AG20443 (cell line): ENCODE measurements at places on chromosomes 16 and 17.

DNA sequence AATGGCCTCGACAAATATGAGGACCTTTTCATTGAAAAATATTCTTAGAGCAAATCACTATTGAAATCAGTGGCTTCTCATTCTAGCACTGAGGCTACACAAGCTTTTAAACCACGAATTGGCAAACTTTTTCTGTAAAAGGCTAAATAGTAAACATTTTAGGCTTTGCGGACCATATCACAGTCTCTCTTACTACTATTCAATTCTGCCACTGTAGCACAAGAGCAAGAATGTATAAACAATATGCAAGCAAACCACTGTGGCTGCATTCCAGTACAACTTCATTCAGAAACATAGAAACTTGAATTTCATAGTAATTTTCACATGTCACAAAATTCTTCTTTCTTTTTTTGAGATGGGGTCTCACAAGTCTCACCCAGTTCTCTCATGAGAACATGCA lies 49.1 kb downstream of the PHLPP2 start:
- DNase-seq, result no peak

GRCh38 chr16:4316864-4317531 lies 1.1 kb downstream of the GLIS2 start:
- peak; percentile 65 for DNase-seq

DNA sequence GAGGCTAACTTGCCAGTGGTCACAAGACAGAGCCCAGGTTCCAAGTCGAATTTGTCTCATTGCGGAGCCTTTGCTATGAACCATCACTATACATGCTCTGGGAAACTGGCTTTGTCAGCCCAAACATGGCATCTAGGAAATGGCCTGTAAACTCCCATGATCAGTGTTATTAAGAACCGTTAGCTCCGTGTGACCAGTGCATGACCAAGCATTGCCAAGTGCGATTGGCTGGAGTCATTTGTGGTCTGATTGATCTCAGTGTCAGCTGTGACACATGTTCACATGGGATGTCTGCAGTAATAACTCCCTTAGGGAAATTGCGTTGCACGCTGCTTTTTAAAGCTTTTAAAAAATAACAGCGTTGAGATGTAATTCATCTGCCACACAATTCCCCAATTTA lies 18.6 kb upstream of the CDH3 start:
- no peak for DNase-seq

DNA sequence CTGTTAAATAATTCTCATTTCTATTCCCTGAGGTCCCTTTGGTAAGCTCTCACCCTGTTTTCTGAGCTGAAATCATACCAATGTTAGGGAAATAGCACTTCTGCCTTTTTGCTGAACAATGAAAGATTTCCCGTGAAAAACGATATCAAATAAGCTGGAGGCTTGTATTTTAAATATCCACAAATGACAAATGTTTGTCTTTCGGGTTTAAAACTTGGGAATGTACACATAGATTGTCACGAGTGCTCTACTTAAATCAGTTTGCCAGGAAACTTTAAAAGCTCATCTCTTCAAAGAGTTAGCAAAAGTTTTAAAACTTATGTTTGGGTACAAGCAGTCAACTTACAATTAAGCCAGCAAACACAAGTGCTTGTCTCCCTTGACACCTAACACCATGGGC lies 393.5 kb upstream of the MON1B start:
- DNase-seq, result no peak

DNA sequence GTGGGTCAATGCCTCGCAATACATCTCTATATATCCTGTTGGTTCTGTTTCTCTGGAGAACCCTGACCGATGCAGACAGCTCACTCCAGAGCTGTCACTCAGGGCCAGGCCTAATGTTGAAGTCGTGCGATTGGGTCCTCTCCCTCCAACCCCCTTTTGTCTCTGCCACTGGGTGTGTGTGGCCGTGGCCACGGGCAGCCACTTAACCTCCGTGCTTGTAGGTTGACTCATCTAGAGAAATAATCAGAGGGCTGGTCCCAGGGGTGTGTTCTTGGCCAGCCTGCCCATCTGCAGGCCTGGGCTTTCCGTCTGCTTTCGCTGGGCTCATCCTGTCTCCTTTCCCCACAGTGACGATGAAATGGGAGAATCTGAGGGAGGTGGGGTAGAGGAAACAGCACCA lies 7.4 kb downstream of the ADAD2 start:
- peak; percentile 85 for DNase-seq

DNA sequence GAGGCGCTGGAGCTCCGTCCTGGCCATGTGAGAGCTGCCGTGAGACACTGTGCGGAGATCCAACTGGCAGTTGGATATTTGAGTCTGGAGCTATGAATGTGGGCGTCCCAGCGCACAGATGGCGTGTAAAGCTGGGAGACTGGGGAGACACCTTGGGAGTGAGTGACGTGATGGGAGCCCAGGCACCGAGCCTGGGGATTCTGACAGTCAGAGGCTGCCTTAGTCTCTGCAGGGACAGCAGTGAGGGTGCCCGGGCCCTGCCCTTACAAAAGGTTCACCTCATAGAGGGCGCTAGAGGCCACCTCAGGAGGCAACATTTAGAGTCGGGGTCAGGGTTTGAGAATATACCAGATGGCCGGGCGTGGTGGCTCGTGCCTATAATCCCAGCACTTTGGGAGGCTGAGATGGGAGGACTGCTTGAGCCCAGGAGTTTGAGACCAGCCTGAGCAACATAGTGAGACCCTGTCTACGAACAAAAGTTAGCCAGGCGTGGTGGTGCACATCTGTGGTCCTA lies 194.1 kb upstream of the GSE1 start:
- no peak for DNase-seq

- peak; percentile 17 for DNase-seq
These were observed 6.5 kb upstream of the TAOK1 start for GRCh38 chr17:29383686-29384085.

- no peak for DNase-seq
These were observed 119.5 kb downstream of the PMP22 start for GRCh38 chr17:15145621-15146020.

DNA sequence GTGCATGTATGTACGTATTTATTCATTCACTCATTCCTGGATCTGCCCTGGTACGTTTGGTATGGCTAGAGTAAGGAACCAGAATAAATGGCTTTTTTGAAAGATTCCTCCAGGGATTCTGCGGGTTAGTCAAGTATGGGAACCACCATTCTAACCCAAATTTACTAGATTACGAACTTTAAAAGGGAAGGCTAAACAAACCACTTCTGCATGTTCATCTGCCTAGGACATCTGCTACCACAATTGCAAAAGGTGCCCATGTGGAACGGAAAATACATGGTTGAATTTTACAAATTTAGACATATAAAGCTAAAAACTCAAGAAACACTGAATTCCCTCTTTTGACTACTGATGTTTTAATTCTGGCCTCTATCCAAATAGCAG lies 22.1 kb downstream of the CYTH1 start:
- DNase-seq, result no peak

GRCh38 chr17:82927661-82928601 lies 88.1 kb upstream of the ZNF750 start:
- DNase-seq, result no peak
